OCI-M1 (cell line): ENCODE measurements at places on chromosomes 2 and 18.

- DNase-seq = peak; percentile 96
These were observed 154.8 kb downstream of the TGIF1 start for GRCh38 chr18:3604498-3605408.

- DNase-seq = no peak
These were observed 117.9 kb downstream of the CDC42EP3 start for GRCh38 chr2:37553411-37554154.

DNA sequence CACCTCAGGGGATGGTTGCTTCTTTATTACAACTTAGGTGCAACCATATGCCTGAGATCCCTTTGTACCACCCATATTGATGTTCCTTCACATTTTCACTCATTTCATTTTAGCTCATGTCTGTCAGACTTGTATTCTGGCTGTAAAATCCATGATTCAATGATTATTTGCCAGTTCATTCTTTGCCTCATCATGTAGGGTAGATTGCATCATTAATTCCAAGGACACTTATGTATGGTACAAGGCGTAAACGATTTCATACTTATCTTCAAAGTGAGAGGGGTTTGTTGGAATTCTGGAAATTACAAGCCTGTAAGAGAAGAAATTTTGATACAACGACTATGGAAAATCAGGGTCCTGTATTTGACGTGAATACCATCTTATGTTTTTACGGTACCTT lies 685.0 kb upstream of the FANCL start:
- no peak for DNase-seq

DNA sequence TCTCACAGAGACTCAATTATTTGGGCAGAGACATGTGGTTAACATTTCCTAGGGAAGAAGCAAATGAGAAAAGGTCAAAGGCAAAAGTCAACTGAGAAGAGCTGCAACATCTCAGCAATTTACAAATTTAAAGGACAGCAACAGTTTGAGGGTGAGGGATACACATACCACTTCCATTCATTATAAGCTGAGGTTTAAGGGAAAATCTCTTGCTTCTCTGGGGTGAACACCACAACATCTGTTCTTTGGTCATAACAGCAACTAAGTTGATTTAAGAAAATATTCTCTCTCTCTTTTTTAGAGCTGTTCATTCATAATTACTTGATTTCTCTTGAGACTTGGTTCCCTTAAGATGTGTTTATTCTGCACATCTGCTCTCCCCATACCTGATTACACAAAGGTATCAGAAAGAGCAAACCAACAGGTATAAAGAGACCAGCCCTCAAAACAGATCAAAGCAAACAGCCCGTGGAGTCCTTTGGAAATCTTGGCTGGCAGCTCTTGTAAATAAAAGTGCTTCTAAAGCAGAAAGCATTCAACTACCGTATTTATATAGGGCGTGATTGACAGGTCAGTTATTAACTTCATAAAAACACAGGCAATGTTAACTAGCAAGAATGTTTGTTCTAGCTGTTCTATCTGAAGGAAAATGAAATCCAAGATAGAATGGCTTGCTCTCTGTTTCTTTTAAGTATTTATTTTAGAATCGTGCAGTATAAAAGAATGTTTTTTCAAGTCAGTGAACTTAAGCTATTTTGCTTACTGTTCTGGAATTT lies 132.8 kb downstream of the THADA start:
- DNase-seq = no peak

GRCh38 chr2:164000176-164000575 lies 264.4 kb upstream of the FIGN start:
- no peak for DNase-seq

- DNase-seq = no peak
These were observed 939 bp downstream of the DOCK10 start for GRCh38 chr2:225041207-225041850.
